Osteoblast (primary cell): ENCODE measurements at places on chromosomes 3 and 15. TPM values are rescaled to one million over a fixed set of nuclear protein-coding genes. Genes with fewer than 3 reads are reported as not detected.

The CFAP100 gene
- not detected in 2 replicates for total RNA-seq

- DNase-seq = peak; percentile 57
Measured at GRCh38 chr15:40921949-40922607, 7.1 kb upstream of the DLL4 start.

GRCh38 chr3:183427876-183428446 lies 458 bp downstream of the MCF2L2 start:
- peak; percentile 89 for DNase-seq

The CPEB1 gene
- 29.2 and 36.6 TPM in 2 replicates for total RNA-seq

DNA sequence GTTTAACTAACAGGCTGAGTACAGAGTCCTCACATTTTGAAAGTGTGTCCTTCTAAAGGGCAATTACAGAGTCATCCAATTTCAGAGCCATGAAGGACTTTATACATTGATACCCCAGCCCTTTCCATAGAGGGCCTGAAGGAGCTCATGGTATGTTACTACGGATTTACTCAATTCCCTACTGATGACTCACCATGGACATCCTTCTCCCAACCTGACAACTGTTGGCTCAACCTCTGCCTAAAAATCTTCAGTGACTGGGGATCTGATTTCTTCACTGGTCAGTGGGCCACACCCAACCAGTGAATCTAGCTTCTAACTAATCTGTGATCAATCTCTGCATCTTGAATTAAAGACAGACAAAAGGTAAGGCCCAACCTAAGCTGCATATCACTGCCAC lies 963.4 kb upstream of the CFAP20DC start:
- DNase-seq = no peak

The SFMBT1 gene
- total RNA-seq = 11.6 and 12.4 TPM in 2 replicates

The RTP3 gene
- not detected in 2 replicates for total RNA-seq

The TICRR gene
- 0.72 and 0.88 TPM in 2 replicates for total RNA-seq

GRCh38 chr3:24111711-24112110 lies 166.6 kb downstream of the NR1D2 start:
- DNase-seq = no peak

DNA sequence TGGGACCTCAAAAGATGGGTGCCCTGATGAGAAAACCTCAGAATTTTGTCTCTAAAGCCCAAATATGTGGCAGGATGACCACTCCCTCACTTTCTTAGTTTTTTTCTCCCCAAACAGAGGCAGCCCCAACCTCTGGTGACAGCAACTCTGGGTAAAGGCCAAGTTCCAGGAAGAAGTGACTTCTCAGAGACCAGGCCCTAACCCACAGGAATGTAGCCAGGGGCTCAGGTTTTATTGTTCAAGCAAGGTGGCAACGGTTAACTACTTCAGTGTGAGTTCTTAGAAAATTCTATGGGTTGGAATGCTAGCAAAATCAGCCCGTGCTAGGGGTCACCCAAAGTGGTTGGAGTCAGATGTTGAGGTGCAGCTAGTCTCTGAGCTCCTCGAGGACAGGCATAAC lies 5.1 kb upstream of the DNAJA4 start:
- DNase-seq = no peak

The SPINT1 gene
- total RNA-seq = 0.72 and 0.88 TPM in 2 replicates

- DNase-seq = peak; percentile 54
Measured at GRCh38 chr3:16288664-16289063, 23.7 kb downstream of the OXNAD1 start.

GRCh38 chr3:12227833-12228232 lies 61.0 kb upstream of the PPARG start:
- peak; percentile 81 for DNase-seq

GRCh38 chr3:69539134-69539533 lies 153.2 kb upstream of the FRMD4B start:
- no peak for DNase-seq

DNA sequence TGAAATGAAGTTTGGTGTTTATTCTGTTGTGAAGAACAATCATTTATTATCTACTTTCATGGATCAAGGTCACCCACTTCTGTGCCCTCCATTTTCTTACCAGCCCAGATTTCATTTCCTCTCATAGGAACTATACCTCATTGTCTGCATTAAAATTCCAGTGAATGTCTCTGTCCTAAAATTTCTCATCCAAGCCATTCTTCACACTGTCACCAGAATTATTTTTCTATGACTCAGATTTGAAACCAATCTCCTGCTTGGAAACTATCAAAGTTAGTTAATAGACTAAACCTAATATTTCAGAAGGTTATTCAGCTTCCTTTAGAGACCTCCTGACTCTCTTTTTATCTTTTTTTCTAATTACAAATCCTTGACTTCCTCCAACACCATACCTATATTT lies 364.1 kb upstream of the CBLB start:
- DNase-seq = no peak

The LRRC3B gene
- not detected in 2 replicates for total RNA-seq

GRCh38 chr15:52789008-52789600 lies 1.0 kb downstream of the ONECUT1 start:
- DNase-seq = peak; percentile 73

- DNase-seq = no peak
Measured at GRCh38 chr3:9147215-9147895, 102.1 kb downstream of the SRGAP3 start.

DNA sequence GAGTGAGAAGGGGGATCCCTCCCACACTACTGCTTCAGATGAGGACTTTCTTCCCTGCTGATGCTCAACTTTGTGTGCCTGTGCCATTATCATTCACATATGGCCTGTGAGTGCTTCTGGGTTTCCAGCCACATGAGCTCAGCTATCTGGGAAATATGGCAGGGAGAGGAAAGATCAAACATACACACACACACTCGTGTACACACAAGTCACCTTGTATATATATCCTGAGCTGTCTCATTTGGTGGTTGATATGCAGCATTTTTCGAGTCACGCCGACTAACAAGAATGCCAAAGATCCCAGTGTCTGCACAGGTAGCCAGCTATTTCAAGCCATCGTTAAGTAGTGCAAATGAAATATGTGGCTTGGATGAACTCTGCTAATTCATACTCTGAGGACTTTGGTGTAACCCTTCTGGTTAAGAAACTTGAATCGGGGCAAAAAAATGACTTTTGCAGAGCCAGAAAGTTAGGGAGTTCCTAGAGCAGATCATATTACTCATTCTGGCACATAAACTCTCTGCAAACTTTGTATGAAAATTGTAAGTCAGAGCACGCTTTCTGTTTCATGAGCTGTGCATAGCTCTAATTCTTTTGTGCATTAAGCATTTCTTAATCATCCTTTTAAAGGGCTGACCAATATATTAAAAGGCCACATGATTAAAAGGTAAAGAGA lies 24.9 kb upstream of the WNT5A start:
- DNase-seq = no peak

DNA sequence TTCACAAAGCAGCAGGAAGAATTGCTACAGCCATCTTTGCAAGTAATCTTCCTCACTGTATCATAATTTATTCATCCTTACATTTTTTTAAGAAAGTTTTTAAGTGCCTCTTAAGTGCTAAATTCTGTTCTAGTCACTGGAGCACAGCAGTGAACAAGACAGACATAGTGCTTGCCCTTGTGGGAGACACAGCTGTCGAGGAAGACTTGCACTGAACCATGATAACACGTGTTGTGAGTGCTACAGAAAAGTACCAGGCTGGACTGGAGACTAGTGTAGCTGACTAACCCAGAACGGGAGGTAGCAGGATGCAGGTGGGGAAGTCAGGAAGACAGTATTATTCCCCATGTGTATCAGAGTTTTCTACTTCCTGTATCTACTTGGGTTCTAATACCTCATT lies 300.6 kb downstream of the TBL1XR1 start:
- DNase-seq = no peak

DNA sequence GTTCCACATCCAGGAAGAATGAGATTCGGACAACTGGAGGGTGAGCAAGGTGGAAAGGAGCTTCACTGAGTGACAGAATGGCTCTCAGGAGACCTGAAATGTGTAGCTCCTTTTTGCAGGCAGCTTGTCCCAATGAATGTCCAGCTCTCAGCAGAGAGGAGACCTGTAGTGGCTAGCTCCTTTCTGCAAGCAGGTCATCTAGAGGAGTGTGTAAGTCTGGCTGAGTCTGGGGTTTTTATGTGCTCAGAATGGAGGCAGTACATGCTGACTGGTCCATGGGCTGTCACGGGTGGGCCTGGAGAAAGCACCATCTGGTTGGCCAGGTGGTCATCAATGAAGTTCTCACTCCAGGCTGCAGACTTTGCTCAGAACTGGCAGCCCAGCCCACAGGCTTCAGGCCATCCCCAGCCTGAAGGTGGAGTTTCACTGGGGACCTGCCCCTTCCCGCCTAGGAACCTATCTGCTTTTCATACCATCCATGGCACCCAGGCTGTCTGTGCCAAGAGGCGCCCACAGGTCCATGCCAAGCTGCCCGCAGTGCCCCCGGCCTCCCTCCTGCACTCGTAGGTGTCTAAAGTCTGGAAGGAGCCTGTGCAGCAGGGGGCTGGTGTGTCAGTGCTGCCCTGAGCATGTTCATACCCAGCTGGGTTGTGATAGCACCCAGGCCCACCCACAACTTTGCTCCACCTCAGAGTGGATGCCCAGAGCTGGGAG lies 276.6 kb downstream of the UBE2E2 start:
- DNase-seq = no peak

DNA sequence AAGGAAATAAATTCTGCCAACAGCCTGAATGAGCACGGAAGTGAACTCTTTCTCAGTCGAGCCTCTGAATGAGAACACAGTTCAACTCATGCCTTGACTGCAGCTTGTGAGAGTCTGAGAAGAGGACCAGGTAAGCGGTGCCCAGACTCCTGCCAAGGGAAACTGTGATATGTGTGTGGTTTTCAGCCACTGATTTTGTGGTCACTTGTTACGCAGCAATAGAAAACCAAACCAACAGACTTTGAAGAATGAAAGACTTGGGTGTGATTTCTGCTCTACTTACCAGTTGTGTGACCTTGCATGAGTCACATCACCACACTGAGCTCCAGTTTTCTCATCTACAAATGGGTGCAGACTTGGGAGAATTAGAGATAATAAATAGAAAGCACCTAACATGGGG lies 30.6 kb upstream of the FAM107A start:
- no peak for DNase-seq

DNA sequence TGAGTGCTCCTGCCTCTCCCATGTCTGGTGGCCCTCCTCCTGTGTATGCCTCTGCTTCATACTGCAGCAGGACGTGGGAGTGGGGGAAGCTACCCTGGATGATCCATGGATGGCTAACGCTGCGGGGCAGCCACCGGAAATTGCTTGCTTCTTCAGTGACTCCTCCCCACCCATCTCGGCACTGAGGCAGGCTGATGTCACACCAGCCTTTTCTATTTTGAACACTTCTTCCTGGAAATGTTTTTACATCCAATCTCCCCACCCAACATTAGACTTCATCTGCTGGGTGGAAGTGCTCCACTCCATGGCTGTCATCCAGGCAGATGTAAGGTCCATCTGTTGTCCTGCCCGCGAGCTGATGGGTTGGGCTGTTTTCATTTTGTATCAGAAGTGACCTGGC lies 58.9 kb upstream of the MUC13 start:
- DNase-seq = no peak

The ZBBX gene
- not detected in 2 replicates for total RNA-seq

DNA sequence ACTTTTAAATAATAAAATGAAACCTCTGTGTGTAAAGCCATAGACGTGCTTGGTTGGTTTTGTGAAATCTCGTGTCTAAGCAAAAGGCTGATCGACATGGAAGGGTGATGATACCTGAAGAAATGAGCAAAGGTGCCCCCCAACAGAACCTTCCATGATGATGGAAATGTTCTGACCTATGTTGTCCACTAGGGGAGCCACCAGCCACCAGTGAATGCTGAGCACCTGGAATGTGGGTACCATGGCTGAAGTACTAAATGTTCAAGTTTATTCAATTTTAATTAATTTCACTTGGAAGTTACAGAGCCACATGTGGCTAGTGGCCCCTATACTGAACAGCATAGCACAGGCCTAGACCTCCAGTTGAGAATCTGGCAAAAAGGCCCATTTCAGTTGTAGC lies 158.8 kb downstream of the POLR2M start:
- DNase-seq = no peak

DNA sequence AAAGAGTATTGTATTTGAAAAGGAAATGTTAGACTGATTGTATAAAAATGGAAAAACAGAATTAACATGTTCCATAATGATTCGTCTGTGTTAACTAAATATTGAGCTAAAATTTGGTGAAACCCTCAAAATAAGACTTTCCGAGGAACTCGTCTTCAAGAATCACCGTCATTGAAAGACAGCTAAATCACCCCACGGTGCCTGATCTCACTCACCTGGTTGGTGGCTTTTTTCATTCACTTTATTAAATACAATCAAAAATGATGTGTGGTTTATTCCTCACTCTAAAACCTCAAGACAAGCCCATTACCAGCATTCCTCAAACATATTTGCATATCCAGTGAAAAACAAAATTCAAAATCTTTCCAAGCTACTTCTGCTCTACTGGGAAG lies 153.9 kb downstream of the FOXP1 start:
- no peak for DNase-seq

GRCh38 chr3:45258317-45258716 lies 32.2 kb upstream of the TMEM158 start:
- no peak for DNase-seq

DNA sequence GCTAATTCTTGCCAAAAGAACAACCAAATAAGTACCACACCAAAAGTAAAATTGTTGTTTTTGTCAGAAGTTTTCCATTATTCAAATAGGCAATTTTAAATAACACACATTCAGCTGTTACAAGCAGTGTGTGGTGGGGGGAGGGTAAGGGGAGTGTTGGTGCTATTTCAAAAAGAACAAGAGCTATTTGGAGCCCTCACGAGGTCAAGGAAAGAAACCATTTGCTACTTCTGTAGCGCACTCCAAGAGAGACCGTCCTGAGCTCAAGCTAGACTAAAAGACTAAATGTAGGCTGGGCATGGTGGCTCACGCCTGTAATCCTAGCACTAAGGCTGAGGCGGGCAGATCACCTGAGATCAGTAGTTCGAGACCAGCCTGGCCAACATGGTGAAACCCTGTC lies 21.2 kb upstream of the IGF2BP2 start:
- DNase-seq = no peak

- DNase-seq = no peak
Measured at GRCh38 chr3:135444058-135444457, 521.5 kb upstream of the PPP2R3A start.

The CSPG5 gene
- total RNA-seq = under 0.01 and 0.29 TPM in 2 replicates

The PRTG gene
- 4.7 and 5.6 TPM in 2 replicates for total RNA-seq

DNA sequence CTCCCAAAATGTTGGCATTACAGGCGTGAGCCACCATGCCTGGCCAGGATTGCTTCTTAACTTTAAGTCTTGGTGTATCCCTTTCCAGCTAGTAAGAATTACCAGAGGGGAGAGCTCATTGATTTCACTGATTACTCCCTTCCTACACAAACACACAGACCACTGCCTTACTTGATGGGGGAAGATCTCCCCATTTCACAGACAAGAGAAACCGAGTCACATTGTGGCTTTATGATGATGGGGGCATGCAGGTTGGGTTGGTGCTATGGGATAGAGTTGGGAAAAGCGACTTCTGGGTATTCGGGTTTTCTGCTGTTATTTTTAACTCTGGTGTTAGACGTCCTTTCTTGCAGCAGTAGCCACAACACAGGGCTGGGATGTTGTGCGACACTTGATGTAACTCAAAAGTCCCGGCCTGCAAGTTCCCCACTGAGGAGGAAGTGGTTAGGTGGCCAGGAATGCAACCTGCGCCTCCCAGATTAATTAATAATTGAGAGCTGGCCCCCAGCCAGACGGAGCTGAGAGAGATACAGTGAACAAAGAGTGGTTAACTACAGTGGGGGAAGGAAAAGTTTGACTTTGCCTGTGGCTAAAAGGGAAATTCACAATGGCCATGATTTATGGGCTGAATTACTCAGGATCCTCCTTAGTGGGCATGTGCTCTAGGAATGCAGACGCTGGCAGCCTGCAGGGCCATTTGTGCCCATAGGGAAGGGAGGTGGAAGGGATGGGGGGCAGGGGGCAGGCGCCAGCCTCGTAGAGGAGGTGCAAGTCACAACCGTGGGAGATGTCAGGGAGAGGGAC lies 63.6 kb downstream of the SMAD6 start:
- peak; percentile 73 for DNase-seq

The EPB42 gene
- not detected in 2 replicates for total RNA-seq
